ENCODE measurements at places on chromosomes 16 and 17.

GRCh38 chr17:27336184-27336583 is 42.3 kb downstream of the WSB1 start:
- DNase-seq, result no peak

DNA sequence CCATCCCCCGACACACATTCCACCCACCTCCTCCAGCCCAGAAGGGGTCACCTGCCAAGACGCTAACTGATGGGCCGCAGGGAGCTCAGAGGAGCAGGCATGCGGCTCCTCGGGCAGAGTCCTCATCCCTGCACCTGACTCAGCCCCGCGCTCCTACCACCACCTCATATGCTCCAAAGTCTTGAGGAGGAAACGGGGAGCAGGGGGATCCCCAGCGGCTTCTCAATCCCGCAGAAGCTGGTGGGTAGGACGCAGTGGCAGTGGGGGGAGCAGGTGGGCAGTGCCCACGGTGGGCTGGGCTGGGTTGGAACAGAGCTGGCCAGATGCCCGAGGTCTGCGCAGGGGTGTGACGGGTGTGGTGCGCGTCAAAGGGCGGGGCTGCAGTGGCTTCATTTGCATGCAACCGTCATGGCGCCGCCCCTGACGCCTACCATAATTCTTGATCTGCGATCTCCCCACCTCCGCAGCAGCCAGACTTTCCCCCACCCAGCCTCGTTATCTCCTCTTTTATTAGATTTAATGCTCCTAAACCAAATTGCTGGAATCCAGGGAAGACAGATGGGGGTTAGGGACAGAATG is 39.0 kb upstream of the EMP2 start:
- no peak for DNase-seq

DNA sequence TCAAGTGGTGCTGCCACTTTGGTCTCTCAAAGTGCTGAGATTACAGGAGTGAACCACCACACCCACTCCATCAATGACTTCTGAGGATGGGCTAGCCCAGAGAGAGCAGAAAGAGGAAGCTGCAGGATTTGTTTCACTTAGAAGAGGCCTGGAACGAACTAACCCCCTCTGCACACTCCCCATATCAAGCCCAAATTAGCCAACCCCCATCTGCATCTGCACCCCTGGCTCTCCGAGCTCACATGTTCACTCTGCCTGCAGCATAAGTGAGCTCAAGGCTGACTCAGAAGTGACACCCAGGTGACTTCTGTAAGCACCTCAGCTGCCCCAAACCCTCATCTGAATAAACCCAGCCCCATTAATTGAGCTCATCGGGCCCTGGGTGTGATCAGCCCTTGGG is 4.8 kb downstream of the SCNN1G start:
- DNase-seq, result no peak

DNA sequence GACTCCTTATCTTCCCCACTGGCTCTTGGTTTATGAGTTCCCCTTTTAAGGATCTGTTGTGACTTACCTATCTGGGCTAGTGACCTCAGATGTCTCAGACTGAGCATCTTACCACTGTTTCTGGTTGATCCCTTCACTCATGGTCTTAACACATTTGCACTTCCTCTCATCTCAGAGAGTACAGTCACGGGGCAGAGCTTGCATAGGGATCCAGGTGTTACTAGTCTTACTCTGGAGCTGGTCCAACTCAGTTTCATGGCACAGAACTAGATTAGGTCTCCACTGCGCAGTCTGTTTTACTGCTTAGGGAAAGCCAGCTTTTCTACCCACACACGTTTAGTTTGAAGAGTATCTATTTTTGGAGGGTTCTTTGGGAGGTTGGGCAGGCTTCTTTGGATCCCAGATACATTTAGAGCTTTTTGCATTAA is 10.2 kb downstream of the GABARAPL2 start:
- DNase-seq, result no peak

- no peak for DNase-seq
These were observed 23.6 kb downstream of the RAB11FIP4 start for GRCh38 chr17:31415004-31415454.

DNA sequence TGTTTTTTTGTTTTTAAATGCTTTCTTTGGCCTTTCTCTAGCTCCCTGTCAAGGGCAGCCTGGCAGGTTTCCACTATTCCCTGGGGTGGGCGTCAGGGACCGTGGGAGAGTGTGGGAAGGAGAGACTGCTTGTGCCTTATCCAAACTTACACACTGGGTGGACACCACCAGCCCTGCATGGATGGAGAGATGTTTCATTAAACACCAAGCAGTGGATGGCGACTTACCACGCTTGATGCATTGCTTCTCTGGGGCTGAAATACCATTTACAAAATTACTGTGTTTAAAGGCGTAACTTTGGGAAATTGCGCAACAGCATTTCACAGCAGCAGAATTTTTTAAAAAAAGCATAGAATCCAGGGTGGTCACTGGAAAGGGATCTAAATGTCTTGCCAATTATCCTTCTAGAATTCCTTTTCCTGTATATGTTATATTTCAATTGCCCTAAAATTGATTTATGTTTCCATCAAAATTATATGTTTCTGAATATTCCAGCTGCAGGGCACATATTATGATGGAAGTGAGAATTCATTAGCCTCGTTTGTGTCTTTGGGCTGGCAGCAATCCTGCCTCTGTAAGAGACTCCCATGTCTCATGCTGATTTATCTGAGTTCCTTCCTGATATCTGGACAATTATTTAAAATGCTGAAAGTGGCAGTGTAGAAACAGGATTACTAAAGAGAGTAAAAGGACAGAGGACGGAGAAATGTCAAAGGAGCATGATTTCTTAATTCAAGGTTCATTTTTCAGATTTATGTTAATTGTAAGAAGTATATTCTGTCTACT is 247.3 kb downstream of the GRIN2A start:
- no peak for DNase-seq

DNA sequence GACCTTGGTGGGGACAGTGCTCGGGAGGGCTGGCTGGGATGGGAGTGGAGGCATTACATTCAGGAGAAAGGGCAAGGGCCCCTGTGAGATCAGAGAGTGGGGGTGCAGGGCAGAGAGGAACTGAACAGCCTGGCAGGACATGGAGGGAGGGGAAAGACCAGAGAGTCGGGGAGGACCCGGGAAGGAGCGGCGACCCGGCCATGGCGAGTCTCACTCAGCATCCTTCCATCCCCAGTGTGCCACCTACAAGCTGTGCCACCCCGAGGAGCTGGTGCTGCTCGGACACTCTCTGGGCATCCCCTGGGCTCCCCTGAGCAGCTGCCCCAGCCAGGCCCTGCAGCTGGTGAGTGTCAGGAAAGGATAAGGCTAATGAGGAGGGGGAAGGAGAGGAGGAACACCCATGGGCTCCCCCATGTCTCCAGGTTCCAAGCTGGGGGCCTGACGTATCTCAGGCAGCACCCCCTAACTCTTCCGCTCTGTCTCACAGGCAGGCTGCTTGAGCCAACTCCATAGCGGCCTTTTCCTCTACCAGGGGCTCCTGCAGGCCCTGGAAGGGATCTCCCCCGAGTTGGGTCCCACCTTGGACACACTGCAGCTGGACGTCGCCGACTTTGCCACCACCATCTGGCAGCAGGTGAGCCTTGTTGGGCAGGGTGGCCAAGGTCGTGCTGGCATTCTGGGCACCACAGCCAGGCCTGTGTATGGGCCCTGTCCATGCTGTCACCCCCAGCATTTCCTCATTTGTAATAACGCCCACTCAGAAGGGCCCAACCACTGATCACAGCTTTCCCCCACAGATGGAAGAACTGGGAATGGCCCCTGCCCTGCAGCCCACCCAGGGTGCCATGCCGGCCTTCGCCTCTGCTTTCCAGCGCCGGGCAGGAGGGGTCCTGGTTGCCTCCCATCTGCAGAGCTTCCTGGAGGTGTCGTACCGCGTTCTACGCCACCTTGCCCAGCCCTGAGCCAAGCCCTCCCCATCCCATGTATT is 1.1 kb downstream of the CSF3 start:
- DNase-seq, result no peak

- DNase-seq, result no peak
These were observed 9.4 kb upstream of the MEOX1 start for GRCh38 chr17:43671031-43671692.

DNA sequence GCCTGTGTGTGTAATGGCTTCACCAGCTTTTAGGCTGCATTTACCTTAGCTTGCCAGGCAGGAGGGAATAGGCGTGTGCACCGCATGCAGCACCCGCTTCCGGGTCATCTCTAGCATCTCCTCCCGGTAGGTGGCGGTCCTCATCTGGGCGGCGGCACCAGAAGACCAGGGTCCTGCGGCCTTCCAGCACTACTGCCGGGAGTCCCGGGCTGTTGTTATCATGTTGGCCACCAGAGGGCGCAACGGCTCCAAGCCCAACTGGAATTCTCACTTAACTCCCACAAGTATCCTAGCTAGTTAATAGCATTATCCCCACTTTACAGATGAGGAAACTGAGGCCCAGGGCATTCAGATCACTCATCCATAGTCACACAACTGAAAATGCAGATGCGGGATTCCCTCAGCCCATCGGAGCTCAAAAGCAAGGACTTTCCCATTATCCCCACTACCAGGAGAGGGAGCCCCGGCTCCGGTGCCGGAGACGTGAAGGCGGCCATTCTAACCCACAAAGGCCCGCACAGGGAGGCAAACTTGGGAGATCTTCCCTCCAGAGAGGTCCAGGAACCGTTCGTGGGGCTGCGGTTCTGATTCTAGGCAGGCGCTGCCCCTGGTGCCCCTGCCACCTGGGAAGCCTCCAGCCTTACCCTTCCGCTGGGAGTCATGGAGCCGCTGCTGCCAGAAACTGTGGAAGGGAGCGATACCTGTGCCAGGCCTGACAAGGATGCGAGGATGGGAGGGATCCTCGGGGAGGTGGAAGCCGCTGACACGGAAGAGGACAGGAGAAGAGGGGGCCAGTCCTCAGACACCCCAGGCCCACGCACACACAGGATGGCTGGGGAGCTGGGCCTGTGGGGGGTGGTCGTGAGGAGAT is 23.9 kb downstream of the LGALS9 start:
- no peak for DNase-seq

GRCh38 chr17:20702692-20703091 is 123.2 kb downstream of the CDRT15L2 start:
- DNase-seq, result no peak

- DNase-seq, result no peak
These were observed 17.1 kb upstream of the CRK start for GRCh38 chr17:1473170-1473569.

DNA sequence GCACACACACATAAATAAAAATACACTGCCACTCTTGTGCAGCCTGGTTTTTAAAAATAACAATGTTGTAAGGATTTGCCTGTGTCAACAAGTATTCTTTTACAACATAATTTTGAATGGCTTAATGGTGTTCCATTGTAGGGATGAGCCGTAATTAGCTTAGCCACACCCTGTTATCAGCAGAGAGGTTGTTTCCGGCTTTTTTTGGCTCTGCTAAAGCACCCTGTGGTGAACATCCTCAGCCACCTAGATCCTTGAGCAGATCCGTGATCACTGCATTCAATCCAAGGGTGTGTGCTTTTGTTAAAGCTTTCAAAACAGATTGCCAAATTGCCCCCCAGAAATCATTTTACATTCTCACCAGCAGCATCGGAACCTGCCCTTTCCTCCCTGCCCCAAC is 7.0 kb downstream of the KATNB1 start:
- DNase-seq, result no peak

DNA sequence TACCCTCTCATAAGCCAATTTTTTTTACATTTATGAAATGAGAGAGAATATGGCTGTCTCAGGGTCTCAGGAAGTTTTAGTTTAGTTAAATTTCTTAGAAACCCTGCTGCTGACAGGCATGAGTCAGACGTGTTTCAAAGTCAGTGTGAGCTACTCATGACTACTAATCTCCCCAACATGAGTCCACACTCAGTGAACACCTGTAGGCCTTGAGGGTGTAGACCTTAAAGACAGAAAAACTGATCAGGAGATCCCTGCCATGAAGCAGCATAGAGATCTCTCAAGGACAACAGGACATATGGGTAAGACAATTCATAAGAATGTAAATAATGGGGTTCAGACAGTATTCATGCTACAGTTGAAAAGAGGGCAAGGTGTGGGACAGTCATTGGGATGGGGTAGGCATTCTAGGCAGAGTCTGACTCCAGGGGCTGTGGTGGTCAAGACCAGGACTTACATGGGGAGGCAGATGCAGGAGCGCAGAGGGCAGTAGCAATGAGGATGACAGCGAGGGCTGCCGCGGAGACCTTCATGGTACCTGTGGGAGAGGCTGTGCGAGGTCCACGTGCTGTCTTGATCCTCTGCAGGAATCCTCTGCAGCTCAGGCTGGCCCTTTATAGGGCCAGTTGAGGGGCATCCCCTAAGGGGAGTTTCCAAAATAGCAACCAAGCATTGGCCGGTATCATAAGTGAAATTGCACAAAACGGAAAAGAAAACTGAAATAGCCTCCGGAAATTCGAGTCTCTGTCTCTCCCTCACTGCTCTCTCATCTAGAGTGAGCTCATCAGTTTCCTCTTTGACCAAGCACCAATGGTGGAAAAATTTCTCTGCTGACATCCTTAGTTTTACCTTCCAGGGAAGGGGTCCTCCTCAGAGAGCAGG is at the start of gene CCL5:
Gene CCL5, minus strand, starts transcription at position 588 of the 882 bp plus-strand sequence.
- no peak for DNase-seq

DNA sequence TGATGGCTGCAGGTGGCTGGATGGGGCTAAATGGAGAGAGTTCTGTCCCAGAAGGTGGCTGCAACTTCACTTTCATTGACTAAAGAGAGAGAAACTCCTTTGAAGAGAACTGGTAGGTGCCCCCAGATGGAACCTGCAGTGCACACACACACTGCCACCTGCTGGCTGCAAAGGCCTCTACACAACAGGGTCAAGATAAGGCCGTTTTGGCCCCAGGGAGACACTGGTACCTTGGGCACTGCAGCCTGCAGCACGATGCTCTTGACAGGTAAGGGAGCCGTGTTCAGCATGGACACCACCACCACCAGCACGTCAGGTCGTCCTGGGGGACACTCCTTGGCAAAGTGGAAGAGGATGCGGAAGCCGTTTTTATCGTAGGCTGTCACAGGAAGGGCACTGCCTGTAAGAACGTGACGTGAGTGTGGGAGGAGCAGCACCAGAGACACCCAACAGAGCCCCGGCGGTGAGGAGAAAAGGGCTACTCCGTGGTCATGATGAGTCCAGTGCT is 22.7 kb downstream of the GGA3 start:
- DNase-seq, result no peak

DNA sequence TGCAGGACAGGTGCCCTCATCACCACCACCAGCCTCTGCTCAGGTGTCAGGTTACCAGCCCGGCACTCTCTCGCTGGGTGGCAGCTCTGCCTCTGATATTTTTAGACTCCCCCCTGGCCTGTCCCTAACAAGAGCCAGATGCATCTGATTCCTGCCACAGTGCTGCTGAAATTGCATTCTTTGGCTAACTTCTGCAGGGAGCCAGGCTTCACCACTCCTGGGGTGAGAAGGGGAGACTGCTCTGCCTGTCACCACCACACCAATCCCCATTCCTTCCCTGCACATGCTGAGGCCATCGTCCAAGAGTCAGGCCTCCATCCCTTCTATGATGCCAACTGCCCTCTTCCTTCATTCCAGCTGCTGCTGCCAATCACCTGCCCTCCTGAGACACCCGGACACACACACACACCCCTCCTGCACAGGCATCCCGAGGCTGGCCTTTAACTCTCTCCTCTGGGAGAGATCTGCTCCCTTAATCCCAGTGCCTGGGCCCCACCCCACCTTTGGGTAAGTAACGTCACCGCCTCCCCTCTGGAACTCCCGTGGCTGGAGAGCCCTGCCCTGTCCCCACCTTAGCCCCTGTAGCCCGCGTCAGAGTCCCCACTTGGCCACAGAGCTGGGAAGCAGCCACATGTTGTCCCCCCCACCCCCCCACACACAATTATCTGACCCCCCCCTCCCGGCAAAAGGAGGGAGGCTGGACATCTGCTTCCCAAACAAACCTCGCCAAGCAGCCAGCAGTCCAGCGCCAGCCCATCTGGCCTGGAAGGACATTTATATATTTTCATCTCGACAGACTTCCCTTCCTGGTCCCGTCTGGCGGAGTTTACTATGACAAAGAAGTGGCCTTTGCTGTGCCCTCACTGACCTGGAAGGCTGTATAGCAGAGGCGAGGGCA is 2.8 kb downstream of the EMP2 start:
- peak; percentile 14 for DNase-seq
